ENCODE measurements at places on chromosomes 2 and 18.
A peak's percentile ranks its signal among the peaks of the same experiment; 100 is the strongest.

DNA sequence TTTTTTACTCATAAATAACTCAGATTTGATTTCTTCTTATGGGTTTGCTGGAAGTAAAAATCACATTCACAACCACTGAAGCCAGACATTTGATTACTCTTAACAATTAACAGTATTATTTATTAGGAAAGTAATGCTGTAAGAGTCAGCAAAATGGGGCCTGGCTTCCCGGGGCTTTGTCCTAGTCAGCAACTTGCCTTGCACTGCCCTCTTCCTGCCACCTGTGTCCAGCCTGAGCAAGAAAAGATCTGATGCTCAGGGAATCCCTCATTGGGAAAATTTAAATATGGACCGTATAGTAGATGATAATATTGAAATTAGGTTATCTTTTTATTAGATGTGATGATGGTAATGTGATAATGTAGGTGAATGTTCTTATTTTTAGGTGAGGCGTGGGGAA lies 30.8 kb upstream of the ACYP2 start:
- no peak for DNase-seq

GRCh38 chr2:144358374-144358964 lies 161.4 kb downstream of the ZEB2 start:
- no peak for DNase-seq

DNA sequence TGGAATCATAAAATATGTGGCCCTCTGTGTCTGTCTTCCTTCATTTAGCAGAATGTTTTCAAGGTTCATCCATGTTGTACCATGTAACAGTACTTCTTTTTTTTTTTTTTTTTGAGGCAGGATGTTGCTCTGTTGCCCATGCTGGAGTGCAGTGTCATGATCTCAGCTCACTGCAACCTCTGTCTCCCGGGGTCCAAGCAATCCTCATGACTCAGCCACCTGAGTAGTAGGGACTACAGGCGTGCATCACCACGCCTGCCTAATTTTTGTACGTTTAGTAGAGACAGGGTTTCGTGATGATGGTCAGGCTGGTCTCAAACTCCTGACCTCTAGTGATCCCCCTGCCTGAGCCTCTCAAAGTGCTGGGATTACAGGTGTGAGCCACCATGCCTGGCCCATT lies 31.2 kb downstream of the RAB1A start:
- no peak for DNase-seq

DNA sequence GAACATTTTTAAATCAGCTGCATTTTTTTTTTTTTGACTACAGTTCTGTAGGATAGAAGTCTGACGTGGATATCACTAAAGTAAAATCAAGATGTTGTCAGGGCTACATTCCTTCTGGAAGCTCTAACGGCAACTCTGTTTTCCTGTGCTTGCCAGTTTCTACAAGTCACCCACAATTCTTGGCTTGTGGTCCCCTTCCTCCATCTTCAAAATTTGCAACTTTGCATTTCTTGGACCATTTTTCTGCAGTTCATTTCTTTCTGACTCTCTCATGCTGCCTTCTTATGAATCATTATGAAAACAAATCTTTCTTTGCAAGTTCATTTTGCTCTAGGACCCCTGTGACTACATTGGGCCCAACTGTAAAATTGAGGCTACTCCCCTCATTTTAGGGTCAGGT lies 367.9 kb downstream of the DSC3 start:
- no peak for DNase-seq

DNA sequence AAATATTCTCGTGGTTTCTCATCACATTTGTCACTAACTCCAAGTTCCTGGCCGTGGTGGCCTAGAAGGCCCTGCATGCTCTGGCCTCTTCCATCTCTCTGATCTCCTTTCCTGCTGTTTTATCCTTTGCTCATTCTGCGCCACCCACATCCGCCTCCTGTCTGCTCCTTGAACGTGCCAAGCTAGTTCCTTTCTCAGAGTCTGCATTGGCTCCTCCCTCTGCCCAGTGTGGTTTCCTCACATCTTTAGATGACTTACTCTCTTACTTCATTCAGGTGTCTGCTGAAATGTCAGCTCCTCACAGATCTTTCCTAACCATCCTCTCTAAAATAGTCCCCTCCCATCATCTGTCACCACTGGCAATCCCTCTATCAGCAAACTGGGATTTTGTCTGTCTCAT lies 158.6 kb upstream of the RBMS1 start:
- peak; percentile 20 for DNase-seq

DNA sequence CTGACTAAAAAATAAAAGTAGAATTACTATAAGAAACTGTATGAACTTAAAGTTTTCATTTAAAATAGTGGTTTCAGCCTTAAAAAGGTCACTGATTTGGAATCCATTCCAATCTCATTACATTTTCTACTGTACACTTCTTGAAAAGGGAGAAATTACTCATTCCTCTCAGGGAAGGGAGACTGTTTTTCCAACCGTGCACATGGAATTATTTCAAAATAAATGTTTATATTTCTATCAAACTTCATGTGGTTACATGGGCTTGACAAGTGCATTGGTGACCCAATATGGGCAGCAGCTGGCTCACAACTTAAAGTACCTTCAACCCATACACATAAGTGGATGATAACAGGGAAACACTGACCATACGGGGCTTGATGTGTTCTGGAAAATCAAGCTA lies 324.5 kb upstream of the THUMPD2 start:
- DNase-seq = no peak

DNA sequence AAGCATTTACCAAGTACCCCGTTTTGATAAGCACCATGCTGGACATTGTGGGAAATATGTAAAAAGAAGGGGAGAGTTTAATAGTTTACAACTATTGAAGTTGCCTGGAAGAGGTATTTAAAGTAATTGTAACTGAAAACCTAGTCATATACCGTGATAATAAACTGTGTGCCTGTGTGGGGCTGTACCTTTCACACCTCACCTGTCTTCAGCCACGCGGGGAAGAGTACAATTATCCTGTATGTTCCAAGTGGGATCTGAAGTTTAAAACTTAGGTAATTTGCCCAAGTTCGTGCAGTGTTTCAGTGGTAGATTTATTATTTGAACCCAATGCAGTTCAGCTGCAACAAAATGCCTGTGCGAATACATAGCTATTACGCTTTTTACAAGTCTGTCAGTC lies 128.2 kb upstream of the TMEM200C start:
- DNase-seq = no peak

GRCh38 chr2:231467613-231468530 lies 3.6 kb upstream of the NCL start:
- DNase-seq = no peak

- no peak for DNase-seq
Observed at GRCh38 chr18:8660316-8660715, 45.0 kb upstream of the MTCL1 start.

GRCh38 chr2:203811491-203812221 lies 55.9 kb upstream of the CTLA4 start:
- DNase-seq = peak; percentile 47

- DNase-seq = no peak
Observed at GRCh38 chr2:179571252-179571651, 290.2 kb downstream of the ZNF385B start.

GRCh38 chr2:67232936-67233335 lies 164.2 kb upstream of the ETAA1 start:
- no peak for DNase-seq

DNA sequence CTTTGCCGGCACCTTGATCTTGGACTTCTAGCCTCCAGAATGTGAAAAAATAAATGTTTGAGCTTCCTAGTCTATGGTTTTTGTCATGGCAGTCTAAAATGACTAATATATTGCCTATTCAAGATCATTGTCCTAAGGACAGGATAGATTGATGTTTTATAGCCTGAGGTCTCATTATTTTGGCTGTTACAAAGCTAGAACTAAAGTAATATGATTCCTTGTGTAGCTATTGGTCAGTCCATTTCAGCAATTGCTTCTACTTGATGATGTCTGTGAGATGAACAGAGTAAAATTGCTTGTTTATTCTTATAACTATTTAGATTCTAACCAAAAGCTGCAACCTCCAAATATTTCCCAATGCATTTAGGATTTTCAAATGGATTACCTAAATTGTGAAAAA lies 145.0 kb downstream of the HRH4 start:
- no peak for DNase-seq

- no peak for DNase-seq
Observed at GRCh38 chr2:207951734-207952470, 73.4 kb downstream of the PLEKHM3 start.

GRCh38 chr2:67242456-67242855 lies 154.7 kb upstream of the ETAA1 start:
- no peak for DNase-seq

DNA sequence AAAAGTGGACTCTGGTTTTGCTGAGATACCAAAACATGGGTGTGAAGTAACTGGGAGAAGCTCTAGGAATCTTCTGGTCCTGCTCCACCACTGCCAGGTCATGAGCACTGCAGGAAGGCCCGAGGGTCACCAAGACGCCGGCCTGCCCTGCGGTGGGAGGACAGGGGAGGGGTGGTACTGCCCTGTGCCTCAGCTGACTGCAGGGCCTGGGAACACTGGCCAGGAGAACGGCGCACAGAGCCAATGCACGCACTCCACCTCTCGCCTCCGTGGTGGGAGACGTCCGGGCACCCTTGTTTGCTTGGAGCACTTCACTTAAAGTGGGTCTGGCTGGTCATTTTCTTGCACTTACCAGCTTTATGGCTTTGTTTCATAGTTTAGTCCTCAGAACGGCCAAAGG lies 153.4 kb downstream of the SH3RF3 start:
- no peak for DNase-seq

- DNase-seq = no peak
Observed at GRCh38 chr18:55220523-55220922, 261.3 kb upstream of the CCDC68 start.

DNA sequence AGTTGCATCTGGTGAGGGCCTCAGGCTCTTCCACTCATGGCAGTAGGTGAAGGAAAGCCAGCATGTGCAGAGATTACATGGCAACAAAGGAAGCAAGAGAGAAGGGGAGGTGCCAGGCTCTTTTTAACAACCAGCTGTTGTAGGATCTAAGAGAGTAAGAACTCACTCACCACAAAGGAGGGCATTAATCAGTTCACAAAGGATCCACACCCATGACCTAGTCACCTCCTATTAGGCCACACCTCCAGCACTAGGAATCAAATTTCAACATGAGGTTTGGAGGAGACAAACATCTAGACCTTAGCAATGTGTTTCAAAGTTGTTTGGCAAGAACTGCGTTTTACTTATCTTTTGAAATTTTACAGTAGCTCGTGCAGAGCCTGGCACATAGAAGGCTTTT lies 20.5 kb upstream of the REG3A start:
- no peak for DNase-seq

GRCh38 chr2:207144173-207144785 lies 21.5 kb downstream of the KLF7 start:
- DNase-seq = no peak

DNA sequence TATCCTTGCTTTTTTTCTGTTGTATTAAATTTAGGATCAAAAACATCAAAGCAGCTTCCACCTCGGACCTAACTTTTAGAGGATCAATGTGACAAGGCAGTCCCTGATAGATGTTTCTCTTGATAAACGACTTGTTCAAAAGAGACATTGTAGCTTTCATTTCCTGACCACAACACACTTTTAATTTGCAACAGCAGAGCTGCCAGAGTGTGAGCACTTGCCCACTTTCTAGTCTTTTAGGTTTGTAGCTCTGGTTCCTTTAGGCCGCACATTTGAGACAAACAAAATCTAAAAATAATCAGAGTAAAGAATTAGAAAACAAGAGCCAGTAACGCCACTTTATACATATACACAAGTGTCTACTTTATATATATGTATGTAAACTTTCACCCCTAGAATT lies 3.1 kb downstream of the FIGN start:
- DNase-seq = no peak

- no peak for DNase-seq
Observed at GRCh38 chr2:30078521-30078920, 68.3 kb upstream of the YPEL5 start.

- DNase-seq = no peak
Observed at GRCh38 chr18:25423760-25424159, 71.8 kb upstream of the ZNF521 start.

GRCh38 chr2:46780801-46781445 lies 134.7 kb downstream of the MCFD2 start:
- no peak for DNase-seq

GRCh38 chr18:55405475-55405874 lies 182.5 kb downstream of the TCF4 start:
- no peak for DNase-seq

DNA sequence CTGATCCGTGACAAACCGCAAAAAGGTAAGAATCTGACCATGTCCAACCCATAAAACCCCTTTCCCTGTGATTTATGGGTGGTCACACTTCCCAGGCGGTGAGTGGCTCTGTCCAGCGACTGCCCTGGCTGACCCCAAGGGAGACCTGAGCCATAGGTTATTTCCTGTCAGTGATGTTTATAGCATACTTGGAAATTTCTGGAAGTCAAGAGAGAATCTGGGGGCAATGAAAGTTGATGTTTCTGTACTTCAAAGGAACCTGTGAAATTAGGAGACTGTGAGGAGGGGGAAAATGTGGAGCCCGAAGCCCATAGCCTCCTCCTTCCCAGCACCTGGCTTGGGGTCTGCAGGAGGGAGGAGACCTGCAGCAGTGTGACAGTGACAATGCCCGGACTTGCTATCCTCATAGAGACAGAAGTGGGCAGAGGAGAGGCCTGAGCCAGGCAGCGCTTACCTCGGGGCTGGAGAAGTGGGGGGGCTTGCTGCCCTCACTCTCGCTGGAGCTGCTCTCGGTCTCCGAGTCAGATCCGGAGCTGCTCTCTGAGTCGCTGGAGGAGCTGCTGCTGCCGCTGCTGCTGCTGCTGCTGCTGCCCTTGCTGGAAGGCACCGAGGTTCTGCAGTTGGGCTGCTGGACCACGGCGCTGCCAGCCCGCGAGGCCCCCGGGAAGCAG lies 111.3 kb upstream of the REV1 start:
- DNase-seq = no peak

GRCh38 chr2:66069937-66070720 lies 364.8 kb upstream of the MEIS1 start:
- no peak for DNase-seq

DNA sequence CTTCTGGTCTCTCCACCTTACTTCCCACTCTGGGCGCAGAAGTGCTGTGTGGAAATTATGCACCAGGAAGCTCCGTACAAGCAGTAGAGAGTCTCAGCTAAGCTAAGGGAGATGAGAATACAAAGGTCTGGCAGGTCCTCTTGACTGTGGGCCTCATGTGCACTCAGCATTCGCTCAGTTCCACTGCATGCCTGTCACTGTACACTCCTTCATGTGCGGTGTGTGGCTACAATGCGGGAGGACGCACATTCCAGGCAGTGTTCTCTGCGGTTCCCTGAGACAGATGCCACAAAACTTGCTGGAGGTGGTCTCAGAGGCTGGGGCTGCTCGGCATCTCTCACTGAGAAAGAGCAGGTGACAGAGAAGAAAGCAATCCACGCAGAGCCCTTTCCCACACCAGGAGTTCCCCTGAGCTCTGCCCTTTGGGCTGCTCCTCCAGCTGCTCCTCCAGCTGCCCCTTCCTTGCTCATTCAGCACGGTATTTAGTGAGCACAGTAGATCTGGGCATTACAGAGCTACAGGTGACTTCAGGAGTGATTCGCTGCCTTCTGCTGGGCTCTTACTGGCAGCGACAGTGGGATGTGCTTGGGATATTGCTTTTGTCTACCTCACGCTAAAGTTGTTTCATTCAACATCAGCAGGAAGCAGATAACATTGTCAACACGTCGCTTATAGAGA lies 176.6 kb downstream of the SH3RF3 start:
- DNase-seq = no peak

GRCh38 chr2:69387770-69388481 lies 899 bp upstream of the GFPT1 start:
- DNase-seq = no peak
